ENCODE measurements at places on chromosomes 12 and 14.

DNA sequence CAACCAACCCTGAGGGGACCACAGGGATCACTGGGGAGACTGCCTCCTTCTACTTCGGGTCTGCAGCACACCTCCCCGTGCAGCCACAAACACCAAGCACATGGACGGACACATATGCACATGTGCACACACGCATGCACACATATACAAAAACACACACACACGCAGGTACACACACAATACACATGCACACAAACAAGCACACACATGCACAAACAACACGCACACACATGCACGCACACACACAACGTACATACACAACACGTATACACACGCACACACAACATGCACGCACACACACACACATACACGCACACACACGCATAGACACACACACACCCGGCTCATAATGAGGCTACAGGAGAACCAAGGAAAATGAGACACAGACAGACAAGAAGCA, 203.6 kb downstream of the DPF3 start:
- DNase-seq = no peak

GRCh38 chr14:93032421-93032936, 83.2 kb downstream of the ITPK1 start:
- DNase-seq = no peak

DNA sequence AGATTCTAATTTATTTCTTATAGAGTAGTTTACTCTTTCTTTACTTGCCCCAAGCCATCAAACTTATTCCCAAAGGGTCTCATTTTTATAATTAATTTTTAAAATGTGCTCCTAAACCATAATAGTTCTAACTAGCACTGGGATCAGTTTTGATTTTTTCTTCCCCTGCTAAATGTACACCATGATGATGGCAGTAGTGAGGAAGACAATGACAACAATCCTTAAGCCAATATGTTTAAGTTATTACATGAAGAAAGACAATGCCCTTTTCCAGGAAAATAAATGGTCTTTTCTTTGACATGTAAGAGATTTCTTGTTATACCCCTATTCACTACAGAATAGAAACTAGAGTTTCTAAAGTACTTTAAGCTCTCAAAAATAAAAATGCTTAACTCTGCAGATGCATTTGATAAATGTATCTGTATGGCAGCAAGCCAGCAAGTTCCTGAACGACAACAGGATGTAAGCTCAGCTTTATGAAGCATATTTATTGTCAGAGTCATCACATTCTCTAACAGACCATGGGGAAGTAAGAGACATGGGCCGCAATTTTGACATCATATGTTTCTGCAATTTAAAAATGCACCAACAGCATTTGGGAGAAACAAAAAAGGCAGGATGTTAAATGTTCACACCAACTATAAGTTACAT, 36.0 kb upstream of the SNX6 start:
- no peak for DNase-seq

GRCh38 chr14:35991356-35991755, 165.2 kb downstream of the BRMS1L start:
- no peak for DNase-seq

- no peak for DNase-seq
These were observed 104.3 kb upstream of the TMCC3 start for GRCh38 chr12:94754653-94755052.

GRCh38 chr14:53408175-53408879, 255.2 kb upstream of the DDHD1 start:
- DNase-seq = peak; percentile 95

GRCh38 chr12:56087220-56087619, 7.3 kb downstream of the ERBB3 start:
- DNase-seq = no peak

DNA sequence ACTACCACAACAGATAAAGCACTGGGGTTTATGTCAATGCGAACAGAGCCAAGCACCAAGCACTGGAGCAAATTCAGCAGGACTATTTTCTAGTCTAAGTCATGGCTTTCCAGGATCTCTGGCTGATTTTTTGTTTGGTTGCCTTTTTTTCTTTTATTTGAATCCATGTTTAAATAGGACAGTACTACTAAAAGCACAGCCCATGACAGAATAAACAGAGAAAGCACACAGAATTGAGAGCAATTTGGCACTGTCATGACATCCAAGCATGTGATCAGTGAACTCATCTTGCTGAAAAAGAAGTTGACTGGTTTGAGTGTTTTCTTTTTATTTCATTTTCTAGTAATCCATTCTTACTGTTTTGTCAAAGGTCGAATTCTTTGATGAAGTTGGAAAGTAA, 23.1 kb upstream of the RERG start:
- no peak for DNase-seq

GRCh38 chr12:40693207-40693821, 1.1 kb downstream of the CNTN1 start:
- peak; percentile 64 for DNase-seq

DNA sequence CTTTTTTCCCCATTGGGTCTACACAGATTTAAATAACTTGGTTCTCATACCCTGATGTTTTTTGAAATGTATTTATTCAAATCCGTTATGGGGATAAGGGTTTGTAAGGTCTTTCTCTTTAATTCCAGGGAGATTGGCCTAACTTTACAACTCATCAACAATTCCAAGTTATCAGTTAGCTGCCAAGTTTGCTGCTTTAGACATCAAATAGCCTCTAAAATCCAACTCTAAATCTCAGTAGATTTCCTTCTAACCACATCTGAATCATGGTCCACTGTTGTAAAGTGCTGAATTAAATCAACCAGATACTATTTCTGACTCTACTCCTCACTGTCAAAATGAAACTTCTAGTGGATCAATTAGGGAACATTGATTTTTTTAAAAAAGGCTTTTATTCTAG, 364.1 kb upstream of the E2F7 start:
- DNase-seq = no peak

DNA sequence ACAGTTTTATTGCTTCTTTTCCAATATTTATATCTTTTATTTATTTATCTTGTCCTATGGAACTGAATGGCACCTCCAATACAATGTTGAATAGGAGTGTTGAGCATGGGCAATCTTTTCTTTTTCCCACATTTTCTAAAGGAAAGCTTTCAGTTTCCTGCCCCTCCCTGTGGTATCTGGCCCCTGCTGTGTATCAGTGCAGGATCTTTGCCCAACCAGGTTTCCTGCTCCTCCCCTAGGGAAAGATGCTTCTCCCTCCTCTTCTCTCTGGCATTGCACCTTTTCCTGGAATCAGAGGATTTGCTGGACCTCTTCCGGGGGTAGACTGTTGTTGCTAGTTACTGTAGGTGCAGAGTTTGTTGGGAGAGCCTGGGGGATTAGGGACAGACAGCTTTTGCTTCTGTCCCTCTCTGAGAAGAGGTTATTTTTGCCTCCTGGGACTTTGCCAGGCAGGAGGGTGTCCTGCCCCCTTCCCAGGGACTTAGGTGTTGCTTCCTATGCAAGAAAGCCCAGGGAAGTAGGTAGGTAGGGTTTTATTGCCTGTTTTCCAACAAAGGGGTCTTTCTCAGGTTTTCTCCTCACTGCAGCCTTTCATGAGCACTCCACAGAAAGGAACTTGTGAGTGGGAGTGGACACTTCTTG, 67.6 kb downstream of the POLR3B start:
- DNase-seq = no peak

DNA sequence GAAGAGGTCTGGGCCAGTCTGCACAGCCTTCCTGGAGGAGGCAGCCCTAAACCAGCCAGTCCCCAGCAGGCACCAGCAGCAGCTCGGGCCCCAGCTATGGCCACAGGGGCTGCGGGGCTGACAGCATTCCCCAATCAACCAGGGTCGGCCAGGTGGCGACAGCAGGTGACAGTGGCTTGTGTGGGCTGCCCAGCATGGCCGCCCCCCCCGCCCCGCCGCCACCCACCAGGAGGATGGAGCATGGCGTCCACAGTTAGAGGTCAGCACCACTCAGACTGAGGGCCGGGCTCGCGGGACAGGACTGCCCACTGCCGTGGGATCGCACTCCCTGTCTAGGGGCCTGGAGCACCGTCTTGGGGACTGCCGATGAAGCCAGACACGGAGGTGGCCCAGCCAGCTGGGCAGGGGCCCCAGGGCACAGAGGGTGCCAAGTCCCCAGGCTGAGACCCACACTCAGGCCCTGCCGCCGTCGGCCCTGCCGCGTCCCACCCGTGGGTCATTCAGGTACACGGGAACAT, 15.0 kb downstream of the AKT1 start:
- no peak for DNase-seq

DNA sequence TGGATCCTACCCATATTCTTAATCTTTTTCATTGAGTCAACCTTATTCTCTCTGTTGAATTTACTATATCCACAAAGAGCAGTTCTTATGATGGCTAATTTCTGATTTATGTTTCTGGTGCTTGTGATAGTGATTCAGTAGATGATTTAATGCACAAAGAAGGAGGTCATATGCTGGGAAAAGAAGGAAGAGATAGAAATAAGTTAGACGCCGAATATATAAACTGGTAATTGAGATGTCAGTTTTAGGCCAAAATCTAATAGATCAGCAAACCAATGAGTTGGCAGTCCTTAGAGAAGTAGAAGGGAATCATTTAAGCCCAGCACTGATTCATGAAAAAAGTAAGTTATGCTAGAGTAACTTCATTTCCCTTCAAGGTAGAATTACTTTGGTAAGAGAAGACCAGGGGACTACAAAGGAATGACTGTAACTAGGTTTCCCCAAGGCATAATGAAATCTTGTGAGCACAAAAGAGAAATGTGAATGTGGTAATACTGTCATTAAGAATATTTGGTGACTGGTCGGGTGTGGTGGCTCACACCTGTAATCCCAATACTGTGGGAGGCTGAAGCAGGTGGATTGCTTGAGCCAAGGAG, 132.4 kb downstream of the TGFB3 start:
- no peak for DNase-seq

DNA sequence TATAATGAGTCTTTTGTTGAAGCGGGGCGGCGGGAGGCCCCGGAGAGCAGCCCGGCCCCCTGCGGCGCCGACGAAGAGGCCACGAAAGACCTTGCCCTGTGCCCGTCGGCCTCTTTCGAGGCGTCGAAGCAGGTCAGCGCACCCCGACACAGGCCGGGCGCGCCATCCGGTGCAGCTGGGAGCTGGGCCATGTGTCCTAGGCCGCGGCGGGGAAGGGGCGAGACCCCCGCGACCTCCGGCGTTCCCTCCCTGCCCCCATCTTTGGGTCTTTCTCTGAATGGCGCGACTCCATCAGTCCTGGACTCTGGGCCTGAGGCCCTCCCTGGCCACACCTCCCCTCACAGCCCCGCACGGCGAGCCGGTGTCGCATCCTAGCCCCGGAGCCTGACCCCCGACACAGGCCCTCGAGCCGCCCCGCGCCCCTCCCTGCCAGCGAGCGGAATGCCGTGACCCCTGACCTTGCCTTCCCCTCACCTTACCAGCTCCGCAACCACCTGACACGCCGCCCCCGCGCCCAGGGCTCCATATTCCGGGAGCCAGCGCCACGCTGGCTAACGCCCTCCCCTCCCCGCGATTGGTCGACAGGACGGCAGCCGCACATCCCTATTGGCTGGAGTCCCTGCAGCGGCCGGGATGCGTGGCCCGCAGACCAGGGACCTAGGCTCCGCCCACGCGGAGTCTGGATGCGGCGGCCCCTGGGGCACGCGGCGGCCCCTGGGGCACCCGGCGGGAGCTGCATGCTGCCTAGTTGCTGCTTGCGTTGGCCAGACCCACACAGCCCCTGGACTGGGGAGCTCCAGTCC, at the start of gene SLC11A2:
SLC11A2 (minus strand) TSS at position 549 of the 803 bp plus-strand sequence. CDS start 15,656 bp downstream, outside the sequence.
- DNase-seq = peak; percentile 74

- DNase-seq = no peak
These were observed 415.4 kb downstream of the ZFP36L1 start for GRCh38 chr14:68377459-68377858.

DNA sequence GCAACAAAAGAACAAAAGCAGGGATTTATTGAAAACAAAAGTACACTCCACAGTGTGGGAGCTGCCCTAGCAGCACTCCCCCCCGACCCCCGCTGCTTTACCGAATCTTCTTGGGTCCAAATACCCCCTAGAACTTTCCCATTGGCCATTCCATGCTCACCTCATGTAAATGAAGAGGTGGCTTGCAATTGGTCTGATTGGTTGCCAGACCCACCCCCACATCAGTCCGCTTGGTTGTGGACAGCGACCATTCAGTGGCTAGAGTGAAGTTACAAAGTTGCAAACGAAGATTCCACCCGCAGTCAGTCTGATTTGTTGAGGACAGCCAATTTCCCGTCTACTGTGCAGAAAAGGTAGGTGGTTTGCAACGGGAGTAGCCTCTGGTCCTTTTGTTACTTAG, 3.9 kb downstream of the STYX start:
- DNase-seq = no peak

GRCh38 chr12:96313606-96314005, 86.6 kb downstream of the CDK17 start:
- DNase-seq = no peak

DNA sequence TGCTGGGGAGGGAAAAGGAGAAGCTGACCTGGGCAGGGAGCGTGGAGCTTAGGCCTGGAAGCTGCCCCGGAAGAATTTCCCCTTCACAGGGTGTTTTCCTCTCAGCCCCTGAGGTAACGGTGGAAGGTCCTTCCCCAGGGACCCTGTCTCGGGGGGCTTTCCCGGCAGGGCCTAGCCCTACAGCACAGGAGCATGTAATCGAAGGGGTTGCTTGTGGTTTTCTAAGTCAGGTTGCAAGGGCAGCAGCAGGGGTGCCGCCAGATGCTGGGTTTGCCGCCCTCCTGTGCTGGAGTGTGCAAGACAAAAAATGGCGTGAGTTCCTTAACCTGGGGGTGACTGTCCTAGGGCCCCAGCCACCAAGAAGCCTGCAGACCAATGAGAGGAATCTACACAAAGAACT, 1.6 kb upstream of the KRT74 start:
- no peak for DNase-seq

DNA sequence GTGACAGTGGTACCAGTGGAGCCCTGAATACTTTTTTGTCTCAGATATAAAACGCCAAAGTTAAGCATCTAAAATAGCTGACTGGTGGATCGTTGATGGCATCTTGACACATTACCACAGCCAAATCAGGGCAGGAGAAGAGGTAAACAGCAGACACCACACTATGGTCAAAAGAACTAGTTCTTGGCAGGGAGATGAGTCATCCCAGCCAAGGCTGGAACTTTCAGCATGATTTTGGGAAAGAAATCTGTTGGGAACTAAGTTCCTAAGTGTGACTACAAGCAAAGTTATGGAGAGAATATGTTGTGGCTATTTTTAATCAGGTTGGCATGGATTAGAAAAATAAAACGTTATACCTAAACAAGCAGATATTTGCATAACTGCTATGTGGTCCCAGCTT, 36.9 kb downstream of the LGR5 start:
- DNase-seq = no peak

DNA sequence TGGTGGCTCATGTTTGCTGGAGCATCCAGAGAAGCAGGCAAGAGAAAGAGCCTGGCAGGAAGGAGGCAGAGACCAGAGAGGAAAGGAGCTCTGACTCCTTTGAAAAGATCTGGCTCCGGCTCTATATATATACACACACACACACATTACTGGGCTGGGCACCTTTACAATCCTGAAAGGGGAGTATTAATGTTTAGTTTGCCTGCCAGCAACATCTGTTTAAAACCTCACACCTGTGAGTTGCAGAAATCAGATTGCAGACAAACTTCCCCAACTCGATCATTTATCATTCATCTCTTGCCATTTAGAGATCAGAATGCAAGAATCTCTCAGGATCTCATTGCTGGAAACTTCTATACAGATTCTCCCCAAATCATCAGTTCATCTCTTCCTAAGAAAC, at the start of gene KRT77:
KRT77 (minus strand) TSS at position 101 of the 400 bp plus-strand sequence; CDS start at position 11, 90 bp downstream.
- DNase-seq = no peak
